Fibroblast of skin of back (primary cell): ENCODE measurements at places on chromosomes 1 and 21.
A peak's percentile ranks its signal among the peaks of the same experiment; 100 is the strongest.

GRCh38 chr1:28428990-28429520 is 59.5 kb downstream of the PHACTR4 start:
- no peak for DNase-seq

DNA sequence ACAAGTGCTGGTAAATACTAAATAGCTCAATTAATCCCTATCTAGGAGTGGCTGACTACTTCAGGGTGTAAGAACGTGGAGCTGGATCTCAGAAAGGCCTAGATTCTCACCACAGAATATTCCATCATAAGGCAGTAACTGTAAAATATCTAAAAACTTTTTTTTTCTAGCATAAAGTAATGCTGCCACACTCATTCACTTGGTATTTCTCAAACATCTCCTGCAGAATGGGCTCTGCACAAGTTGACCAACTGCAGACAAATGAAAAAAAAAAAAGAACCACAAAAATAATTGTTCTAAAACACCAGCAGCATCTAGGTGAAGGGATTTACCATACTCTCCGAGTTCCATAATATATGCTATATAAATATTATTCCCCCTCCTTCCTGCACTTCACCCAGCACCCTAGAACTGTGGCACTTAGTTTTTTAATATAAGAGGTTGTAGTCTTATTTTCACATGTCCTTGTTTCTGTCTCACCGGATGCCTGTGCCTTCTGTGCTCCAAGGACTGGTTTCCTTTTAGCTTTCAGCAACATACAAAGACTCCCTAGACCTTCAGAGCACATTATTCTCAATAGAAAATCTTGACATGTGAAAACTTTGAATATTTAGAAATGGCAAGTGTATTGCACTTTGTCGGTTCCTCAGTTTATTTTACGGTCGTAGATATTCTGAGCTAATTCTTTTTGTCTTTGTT is 8.9 kb downstream of the VSIG8 start:
- DNase-seq, result peak; percentile 76

DNA sequence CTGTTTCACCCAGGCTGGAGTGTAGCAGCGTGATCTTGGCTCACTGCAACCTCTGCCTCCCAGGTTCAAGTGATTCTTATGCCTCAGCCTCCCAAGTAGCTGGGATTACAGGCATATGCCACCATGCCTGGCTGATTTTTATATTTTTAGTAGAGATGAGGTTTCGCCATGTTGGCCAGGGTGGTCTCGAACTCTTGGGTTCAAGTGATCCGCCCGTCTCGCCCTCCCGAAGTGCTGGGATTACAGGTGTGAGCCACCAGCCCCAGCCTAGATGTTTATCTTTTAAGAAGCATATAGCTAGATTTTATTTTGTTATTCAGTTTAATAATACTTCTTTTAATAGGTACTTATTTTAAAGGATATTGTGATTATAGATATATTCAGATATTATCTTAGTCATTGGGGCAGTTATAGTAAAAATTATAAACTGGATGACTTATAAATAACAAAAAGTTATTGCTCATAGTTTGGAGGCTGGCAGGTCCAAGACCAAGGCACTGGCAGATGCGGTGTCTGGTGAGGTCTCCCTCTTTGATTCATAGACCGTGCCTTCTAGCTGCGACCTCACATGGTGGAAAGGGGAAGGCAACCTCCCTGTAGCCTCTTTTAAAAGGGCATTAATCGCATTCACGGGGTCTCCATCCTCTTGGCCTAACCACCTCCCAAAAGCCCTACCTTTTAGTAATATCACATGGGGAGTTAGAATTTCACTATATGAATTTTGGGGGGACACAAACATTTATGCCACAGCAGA is 3.1 kb upstream of the KCNE2 start:
- DNase-seq, result no peak

- DNase-seq, result no peak
These were observed 123.1 kb upstream of the RUNX1 start for GRCh38 chr21:35172231-35172630.

GRCh38 chr1:55593298-55593697 is 378.1 kb upstream of the USP24 start:
- no peak for DNase-seq
